NCI-H1105 treated with DMSO at 0.1 percent for 48 hours (cell line): ENCODE measurements at places on chromosomes 3 and 15.

GRCh38 chr3:38131621-38132369, 5.1 kb downstream of the ACAA1 start:
- no peak for DNase-seq

GRCh38 chr15:38050529-38051448, 116.3 kb downstream of the TMCO5A start:
- no peak for DNase-seq

GRCh38 chr15:25682340-25682739, 180.8 kb downstream of the ATP10A start:
- DNase-seq = no peak

- peak; percentile 30 for DNase-seq
These were observed 1.1 kb upstream of the LPP start for GRCh38 chr3:188152660-188153436.

DNA sequence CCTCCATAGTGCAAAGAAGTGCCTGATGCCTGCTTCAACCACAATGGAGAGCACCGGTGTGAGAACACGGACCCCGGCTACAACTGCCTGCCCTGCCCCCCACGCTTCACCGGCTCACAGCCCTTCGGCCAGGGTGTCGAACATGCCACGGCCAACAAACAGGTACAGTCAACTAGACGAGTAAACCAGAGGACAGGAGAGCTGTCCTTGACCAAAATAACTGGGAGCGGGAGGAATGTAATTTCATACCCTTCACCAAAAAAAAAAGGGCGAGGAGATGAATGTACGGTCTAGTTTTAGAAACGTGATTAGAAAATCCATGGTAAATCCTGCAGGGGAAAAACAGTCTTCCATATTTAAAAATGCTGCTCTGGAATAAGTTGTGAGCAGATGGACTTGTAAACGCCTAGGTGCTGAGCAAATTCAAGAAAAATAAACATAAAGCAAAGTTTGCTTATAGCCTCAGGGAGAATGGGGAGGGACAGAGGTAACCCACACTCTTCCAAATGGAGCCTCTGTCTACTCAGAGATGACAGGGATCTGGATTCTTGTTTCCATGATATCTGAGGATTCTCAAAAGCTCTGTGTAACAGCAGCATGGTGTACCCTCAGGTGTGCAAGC, 8.4 kb downstream of the THBS1 start:
- no peak for DNase-seq

DNA sequence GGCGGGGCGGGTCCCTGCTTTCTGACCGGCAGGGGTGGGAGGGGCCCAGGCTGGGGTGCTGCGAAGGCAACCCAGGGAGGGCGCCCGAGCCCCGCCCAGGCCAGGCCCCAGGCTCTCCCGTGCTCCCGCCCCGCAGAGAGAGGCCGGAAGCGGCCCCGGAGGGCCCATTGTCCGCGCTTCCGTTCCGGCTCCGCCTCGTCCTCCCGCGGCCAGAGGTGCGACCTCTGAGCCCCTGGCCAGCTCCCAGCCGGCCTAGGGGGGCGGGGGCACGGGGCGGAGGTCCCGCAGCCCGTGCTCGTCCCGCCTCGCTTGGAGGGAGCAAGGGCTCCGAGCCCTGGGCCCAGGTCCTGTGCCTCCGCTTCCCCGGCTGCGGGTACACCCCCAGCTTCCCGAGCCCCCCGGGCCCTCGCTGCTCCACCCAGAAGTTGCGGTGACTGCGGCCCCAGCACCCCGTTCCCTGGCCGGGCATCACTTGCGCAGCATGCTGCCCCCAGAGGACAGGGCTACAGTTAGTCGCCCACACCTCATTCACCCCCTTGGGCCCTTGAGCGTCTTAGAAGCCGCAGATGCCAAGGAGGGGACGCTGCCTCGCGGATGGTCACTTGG, 20.4 kb upstream of the PLXND1 start:
- peak; percentile 81 for DNase-seq

DNA sequence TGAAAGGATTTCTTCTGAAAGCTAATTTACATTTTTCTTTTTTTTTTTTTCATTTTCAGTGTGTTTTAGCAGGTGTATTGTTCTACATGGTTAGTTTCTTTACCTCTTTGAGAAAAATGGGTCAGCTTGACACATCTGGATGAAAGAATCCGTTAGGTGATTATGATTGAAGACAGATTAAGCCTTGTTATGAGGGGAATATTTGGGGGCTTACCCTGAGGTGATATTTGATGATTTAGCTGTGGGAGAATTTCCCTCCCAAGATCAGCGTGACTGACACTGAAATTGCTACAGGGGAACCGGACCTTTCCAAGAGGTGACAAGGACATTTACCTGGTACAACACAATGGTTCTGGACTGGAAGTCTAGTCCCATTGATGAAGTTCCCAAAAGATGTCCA, 147.5 kb downstream of the NFKBIZ start:
- DNase-seq = no peak

- no peak for DNase-seq
These were observed 34.6 kb upstream of the PPIB start for GRCh38 chr15:64197425-64197824.

GRCh38 chr3:161070980-161071663, 34.0 kb downstream of the B3GALNT1 start:
- no peak for DNase-seq

DNA sequence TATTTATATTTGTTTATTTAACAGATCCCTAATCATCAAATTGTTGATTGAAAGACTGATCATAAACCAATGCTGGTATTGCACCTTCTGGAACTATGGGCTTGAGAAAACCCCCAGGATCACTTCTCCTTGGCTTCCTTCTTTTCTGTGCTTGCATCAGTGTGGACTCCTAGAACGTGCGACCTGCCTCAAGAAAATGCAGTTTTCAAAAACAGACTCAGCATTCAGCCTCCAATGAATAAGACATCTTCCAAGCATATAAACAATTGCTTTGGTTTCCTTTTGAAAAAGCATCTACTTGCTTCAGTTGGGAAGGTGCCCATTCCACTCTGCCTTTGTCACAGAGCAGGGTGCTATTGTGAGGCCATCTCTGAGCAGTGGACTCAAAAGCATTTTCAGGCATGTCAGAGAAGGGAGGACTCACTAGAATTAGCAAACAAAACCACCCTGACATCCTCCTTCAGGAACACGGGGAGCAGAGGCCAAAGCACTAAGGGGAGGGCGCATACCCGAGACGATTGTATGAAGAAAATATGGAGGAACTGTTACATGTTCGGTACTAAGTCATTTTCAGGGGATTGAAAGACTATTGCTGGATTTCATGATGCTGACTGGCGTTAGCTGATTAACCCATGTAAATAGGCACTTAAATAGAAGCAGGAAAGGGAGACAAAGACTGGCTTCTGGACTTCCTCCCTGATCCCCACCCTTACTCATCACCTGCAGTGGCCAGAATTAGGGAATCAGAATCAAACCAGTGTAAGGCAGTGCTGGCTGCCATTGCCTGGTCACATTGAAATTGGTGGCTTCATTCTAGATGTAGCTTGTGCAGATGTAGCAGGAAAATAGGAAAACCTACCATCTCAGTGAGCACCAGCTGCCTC, 14.7 kb downstream of the THBS1 start:
- DNase-seq = no peak

DNA sequence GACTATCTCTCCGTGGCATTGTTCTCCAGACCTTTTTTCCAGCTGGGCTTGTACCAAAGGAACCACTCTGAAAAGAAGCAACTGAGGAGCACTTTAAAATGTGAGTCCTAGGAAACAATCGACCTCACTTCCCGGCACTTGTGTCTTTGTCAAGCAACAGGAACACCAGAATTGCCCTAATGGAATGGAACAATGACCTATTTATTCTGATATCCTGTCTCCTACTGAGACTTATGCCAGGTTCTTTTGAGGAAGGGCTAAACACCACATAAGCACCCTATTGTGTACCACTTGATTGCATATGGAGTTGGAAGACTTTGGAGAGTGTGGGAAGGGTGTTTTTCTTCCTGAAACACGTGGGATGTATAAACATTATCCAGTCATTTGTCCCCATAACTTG, 56.8 kb upstream of the TGFBR2 start:
- no peak for DNase-seq

DNA sequence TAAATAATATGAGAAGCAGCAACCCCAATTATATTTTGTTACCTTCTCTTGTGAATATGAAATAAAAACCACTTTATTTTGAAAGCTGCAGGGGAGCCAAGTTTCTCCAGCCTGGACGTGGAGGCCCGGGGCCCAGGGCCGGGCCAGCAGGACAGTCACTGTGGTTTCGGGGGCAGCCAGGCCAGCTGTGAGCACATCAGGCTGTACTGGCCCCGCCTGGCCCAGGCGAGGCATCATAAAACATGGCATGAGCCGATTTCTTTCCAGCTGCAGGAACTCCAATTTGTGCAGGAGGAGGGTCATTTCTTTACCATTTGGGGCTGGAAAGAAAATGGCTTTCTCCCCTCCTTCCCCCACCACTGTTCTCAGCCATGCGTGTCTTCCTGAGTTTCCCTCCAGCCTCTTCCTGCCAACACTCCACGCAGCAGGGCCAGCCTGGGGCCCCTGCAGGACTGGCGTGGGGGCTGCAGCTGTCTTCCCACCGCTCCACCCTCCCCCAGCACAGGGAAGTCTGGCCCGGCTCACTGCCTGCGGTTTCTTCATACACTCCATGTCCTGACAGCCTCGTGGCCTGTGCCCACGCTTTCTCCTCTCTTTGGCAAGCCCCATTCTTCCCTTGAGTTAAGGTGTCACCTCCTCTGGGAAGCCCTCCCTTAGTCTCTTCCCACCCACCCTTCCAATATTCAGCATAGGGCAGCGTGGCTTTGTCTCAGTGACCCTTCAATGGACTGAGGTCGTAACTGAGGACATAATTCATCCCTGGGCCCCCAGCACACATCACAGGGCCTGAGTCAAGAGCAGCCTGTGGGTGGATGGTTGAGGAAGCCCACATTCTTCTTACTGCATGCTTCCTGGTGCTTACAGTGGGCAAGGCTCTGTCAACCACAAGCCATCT, 135.8 kb downstream of the CHSY1 start:
- DNase-seq = no peak

DNA sequence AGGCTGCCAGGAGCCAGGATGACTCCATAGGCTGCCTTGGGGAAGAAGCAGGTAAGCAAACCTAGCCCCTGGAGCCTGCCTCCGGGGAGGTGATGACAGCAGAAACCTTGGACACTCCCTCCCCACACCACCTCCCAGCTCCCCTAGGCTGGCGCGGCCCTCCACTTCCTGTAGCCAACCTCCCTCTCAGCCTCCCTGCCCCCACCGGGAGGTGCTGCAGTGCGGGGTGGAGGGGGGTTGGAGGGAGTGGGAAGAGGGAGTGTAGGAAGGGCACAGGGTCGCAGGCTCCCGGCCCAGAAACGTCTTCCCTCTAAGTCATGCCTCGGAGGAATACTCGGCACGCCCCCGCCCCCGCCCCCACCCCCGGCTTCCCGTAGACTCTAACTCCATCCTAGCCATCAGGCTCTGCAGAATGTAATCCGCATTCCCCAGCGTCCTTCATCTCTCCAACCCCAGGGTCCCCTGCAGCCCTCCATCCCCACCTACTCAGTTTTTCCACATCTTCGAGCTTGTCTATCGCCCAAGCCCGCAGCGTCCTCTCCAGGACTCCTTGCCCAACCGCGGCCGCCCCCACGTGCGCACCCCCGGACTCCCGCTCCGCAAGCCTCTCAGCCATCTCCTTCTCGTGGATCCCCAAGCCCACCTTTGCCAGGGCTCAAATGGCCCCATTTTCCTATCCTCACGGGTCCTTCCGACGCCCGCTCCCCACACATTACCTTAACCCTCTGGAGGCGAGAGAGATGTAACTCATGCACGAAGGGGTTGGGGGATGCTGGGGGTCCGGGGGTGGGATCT, 528 bp downstream of the LPCAT4 start:
- peak; percentile 59 for DNase-seq

DNA sequence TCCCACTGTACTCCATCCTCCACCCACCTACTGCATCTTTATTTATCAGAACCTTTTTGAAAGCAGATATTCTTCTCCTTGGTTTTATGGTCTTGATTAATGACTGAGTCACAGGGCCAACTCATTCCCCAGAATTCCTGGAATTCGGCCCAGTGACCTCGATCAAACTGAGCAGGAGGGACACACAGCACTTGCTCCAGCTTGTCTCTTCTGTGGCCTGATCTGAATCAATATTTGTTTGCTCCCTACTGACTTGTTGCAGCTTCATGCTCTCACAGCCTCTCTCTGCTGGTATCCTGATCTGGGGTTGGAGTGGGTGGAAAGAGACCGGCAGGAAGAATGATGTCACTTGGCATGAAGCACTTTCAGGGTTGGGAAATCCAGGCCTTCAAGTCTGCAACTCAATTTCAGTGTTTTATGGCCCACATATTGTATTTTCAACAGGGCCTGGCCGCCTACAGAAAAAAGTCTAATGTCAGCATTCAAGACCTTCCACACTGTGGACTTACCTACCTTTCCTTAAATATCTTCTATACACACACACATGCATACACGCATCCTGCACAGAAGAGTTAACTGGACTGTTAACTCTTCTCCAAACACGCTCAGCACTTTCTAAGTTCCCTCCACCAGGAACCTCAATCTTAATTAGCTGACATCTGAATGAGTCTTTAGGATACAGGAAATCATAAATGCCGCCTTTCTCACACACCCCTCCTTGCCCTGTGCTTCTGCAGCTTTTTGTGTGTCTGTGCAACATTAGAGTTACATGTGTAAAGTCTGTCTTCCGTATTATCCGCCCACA, 4.6 kb downstream of the ANXA2 start:
- peak; percentile 14 for DNase-seq

- DNase-seq = no peak
These were observed 213.7 kb upstream of the ADAMTS9 start for GRCh38 chr3:64901522-64901885.

DNA sequence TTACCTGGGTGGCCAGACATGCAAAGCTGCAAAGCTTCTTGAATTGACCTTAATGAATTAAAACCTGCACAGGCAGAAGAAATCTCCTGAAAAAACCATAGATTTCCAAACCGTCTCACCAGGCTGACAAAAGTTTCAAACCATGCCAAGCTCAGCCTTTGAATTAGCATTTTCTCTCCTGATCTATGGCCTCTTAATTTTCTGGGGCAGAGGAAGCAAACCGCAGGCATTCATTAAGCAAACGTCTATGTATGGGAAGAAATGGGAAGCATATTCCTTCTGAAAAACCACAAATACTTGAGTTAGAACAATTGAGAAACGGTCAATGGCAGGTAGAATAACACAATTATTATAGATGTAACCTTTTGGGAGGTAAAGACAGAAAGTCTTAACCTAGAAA, 500.2 kb upstream of the NR2F2 start:
- DNase-seq = no peak

- peak; percentile 32 for DNase-seq
These were observed 106.6 kb upstream of the TMC3 start for GRCh38 chr15:81480645-81481053.
